ENCODE measurements at places on chromosomes 3 and 15.
A peak's percentile ranks its signal among the peaks of the same experiment; 100 is the strongest.

DNA sequence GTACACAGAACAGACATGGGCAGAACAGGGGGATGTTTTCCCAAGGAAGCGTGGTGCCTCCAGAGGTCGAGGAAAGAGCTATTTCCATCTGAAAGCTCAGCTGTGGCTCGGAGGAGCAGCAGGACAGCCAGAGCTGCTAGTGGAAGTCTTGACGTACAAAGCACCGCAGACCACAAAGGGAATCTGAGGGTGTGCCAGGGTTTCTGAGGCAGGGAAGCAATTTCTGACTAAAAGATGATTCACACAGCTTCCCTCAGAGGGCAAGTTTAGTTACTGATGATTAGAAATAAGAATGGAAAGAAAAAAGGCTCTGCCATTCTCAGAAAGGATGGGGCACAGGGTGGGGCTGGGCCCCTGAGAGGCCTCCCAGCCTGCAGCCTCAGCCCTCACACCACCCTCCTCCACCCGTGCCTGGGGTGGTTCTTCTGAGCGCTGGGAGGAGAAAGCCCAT is 45.8 kb upstream of the SEC13 start:
- no peak for DNase-seq

DNA sequence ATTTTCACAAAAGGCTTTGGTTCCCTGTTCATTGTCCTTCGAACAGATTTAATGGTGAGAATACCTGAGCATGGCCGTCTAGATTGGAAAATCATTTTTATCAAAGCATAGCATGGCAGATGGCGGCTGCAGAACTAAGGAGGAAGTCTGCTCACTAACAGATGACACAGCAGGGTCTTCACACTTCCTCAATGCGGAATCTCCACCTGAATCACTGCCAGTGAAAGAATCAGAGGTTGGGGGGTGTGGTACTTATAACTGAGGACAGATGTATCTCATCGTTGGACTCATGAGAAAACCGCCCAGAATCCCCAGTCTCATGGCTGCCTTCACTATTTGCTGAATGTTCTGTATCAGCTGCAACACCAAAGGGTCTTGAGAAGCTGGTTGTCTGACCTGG is 31.6 kb upstream of the PYGO1 start:
- DNase-seq = no peak

DNA sequence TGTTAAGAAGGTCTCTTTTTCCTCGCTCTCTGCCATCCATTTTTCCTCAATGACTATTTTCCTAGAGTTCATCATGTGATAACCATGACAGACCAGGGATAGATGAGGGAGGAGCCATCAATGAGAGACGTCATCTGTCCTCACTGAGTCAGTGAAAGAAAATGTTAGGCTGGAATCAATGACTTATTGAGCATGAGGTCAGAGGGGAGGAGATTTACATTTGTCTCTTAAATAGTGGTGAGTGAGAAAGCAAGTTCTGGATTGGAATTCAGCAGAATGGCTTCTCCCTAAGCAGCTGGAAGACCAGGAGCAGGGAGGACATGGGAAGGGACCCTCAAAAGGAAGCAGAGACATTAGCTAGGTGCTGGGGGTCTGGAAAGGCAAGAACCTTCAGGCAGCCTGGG is 28.2 kb upstream of the USP3 start:
- no peak for DNase-seq

- no peak for DNase-seq
Measured at GRCh38 chr3:162721736-162722135, 1225.1 kb downstream of the OTOL1 start.

- no peak for DNase-seq
Measured at GRCh38 chr3:56122911-56123310, 345.4 kb downstream of the ERC2 start.

- no peak for DNase-seq
Measured at GRCh38 chr3:190305406-190305805, 16.8 kb downstream of the CLDN1 start.

DNA sequence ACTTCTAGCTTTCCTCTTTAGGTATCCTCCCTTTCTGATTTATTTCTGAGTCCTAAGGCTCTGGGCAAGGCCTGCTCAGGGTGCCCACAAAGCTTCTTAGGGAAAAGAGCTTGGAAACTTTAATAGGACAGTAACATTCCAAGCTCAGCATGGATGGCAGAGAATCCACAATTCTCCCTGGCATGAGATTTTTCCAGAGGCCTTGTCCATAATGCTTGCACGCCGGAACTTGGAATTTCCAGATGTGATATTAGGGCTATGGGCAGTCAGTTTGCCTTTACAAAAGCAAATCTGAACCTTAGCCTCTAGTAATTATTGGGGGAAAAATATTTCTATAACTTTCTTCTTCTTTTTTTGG is 139.0 kb upstream of the RBMS3 start:
- DNase-seq = no peak

DNA sequence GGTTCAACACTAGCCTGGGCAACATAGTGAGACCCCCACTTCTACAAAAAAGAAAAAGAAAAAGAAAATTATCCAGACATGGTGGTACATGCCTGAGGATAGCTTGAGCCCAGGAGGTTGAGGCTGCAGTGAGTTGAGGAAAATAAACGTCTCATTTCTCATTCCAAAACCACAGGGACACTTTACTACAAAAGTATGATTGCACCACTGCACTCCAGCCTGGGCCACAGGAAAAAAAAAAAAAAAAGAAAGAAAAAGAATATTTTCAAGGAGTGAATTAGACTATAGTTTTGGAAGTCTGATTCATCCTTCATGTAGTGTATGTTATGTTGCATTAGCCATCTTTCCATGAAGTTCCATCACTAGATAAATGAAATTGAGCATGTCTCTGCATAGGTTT is 149.5 kb upstream of the THBS1 start:
- no peak for DNase-seq

DNA sequence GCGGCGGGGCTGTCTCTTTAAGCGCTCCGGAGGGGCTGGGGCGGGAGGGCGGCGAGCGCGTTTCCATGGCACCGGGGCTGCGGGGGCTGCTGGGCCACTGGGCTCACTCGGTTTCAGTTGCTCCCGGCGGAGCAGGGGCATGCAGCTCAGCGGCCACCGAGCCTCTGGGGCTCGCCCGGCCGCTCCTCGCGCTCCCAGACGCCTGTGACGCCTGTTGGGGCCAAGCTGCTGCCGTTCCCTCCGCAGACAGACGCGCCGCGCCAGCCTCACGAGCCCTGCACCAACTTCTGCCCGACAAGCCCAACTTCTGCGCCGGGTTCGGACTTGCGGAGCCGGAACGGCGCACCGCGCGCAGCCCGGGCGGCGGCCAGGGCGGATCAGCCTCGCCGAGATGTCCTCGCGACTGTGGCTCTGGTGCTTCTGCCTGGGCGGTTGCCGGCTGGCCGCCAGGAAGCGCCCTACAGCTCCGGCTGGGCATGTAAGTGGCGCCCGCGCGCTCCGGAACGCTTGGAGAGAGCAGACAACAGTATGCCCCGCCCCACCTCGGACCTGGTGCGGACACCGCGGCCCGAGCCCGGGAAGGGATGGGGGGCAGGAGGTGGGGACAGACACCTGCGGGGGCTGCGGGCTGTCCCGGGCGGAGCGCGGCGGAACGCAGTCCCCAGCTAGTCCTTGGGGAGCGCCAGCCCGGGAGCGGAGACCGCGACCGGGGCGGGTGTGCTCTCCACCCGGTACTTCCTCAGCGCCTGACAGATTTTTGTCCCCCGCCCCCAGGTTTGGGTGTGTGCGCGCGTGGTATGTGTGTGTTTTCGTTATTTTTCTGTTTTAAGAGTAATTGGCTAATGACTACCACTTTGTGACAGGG is 154.1 kb upstream of the GOLIM4 start:
- DNase-seq = peak; percentile 77

DNA sequence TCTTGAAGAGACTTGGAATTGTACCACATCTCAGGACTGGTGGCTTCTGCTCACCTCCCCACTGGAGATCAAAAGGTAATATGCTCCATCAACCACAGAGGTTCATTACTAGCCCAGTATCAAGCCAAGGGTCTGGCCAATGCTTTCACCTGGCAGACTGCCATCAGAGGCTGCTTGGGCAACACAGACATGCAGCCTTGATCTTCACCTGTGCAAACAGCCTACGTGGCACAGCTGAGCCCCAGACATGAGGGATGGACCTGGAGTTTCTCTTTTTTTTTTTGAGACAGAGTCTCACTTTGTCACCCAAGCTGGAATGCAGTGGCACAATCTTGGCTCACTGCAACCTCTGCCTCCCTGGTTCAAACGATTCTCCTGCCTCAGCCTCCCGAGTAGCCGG is 105.6 kb upstream of the HES1 start:
- peak; percentile 64 for DNase-seq

GRCh38 chr15:88108991-88109390 is 147.5 kb downstream of the NTRK3 start:
- DNase-seq = no peak

- no peak for DNase-seq
Measured at GRCh38 chr3:177361081-177361938, 164.0 kb upstream of the TBL1XR1 start.

- no peak for DNase-seq
Measured at GRCh38 chr15:90016721-90017120, 15.6 kb downstream of the ZNF710 start.

- no peak for DNase-seq
Measured at GRCh38 chr15:61661791-61662190, 398.5 kb downstream of the VPS13C start.

GRCh38 chr3:143998266-143998665 is 26.6 kb downstream of the DIPK2A start:
- DNase-seq = no peak

DNA sequence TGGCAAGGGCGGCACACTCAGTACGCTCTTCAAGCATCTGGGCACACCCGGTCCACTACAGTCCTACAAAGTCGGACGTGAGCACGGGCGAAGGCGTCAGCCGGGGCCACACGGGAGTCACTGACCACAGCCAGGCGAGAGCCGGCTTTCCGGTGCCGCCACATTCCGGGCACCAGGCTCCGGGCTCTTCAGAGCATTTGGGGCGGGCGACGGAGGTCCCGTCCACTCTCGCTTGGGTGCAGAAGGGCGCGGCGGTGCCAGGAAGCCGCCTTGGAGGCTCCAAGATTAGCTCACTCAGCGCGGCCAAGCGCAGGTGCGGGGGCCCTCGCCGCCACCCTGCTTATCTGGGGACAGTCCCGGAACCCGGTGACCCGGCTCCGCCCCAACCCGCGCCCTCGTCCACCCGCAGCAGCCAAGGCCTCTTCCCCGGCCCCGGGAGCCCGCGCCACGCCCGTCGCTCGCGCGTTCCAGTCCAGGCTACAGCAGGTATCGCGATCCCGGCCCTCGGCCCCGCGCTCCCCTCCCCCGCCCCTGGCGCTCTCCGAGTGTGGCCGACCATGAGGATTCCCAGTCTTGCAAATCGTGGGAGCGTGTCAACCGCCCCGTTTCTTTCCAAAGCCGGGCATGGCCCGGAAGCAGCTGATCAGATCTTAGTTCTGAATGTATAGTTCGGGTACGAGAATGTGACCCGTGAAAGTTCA is at the start of gene ADPRH:
ADPRH (plus strand) TSS at position 127 of the 701 bp plus-strand sequence. CDS start 2,678 bp downstream, outside the sequence.
- DNase-seq = peak; percentile 83

GRCh38 chr3:33971055-33971454 is 172.6 kb downstream of the PDCD6IP start:
- DNase-seq = no peak

- DNase-seq = no peak
Measured at GRCh38 chr15:36742696-36743095, 163.3 kb downstream of the CDIN1 start.

- peak; percentile 10 for DNase-seq
Measured at GRCh38 chr3:126126811-126127431, 43.0 kb upstream of the SLC41A3 start.

- no peak for DNase-seq
Measured at GRCh38 chr3:44042772-44043171, 198.9 kb upstream of the TOPAZ1 start.

- no peak for DNase-seq
Measured at GRCh38 chr15:89406940-89407607, 72.5 kb upstream of the POLG start.

GRCh38 chr3:157159037-157159761 is 748 bp downstream of the CCNL1 start:
- DNase-seq = peak; percentile 65

DNA sequence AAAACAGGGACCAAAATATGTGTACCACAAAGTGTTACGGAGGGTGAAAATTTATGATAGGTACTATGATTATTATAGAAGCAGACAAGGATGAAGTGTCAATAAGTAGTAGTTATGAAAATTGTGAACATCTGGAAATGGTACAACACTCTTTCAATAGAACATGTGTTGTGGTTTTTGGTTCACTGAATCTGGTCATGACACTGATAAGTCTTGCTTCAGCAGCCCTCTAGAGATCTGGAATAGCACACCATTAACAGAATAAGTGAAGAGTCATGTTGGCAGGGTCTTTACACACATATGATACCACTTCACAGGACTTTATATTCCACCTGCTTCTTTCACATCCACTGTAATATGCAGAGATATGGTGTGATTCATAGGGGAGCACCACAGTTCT is 985.2 kb upstream of the SEMA6D start:
- DNase-seq = no peak

GRCh38 chr3:51706788-51707731 is at the start of gene GRM2:
Gene GRM2, plus strand, starts transcription at chr3:51707068. Its CDS starts 1,916 bp downstream, at chr3:51708984.
- peak; percentile 62 for DNase-seq

DNA sequence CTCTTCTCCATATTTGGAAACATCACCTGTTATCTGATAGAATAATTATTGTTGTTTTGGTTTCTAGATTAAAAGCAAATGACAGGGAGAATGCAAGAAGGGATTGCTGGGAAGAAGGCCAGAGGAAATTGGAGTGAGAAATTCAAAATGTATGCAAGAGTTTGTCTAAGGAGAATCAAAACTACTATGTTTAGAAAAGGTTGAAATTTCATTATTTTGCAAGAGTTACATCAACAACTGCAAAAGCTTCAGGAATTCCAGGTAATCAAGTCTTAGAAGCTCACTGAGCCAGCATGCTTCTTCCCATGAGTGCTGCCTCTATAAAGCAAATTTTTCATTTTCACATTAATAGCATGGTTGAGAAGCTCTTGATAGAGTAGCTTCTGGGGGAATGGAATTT is 177.2 kb upstream of the GBE1 start:
- DNase-seq = no peak

GRCh38 chr3:197533927-197534725 is 21.6 kb downstream of the BDH1 start:
- no peak for DNase-seq

DNA sequence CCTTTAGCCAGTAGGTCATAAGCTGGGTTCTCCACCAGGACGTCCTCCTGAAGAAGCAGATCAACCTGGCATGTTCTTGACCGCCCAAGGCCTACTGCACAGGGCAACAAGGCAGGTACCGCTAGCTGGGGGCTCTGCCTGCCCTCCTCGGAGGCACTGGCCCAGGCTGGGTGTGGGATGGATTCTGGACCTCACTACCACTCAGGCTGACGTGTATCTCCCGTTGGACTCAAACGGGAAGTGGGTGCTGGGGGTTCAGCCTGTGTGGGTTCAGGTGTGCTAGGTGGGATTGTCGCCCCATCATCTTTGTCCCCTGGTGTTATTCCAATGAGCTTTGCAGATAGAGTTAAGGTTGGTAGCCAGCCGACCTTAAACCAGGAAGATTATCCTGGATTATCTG is 95.0 kb upstream of the SNRPA1 start:
- no peak for DNase-seq
